Upper lobe of right lung (tissue), 1 donor: ENCODE measurements at places on chromosomes 12 and 14. TPM values are rescaled to one million over a fixed set of nuclear protein-coding genes. Genes with fewer than 3 reads are reported as not detected.

DNA sequence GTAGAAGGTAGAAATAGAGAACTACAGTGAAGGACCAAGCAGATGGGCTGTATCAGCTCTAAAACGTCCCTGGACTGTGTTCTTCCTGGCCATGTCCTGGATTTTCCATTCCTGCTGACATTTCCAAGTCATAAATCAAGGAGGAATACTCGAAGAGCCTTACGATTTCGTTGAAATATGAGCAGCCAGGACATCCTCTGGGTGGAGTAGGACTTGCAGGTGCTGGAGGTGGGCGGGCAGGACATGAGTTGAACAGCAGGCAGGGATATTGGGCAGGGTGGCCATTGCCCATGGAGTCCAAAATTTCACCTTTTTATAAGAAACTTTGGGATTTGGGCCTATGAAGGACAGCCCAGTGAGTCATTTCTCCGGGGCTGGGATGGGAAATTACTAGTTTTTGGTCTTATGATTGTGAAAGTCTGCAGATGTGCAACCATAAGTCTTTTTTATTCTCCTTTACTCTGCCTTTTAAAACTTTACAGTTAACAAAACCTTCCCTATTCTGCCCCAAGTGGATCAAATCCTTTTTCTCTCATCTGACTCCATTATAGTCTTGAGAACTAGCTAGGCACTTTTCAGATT lies 88.8 kb downstream of the TMX1 start:
- no peak for DNase-seq
- no peak overlapping the region for H3K27ac ChIP-seq
- peaks cover 16% of the 10 kb centered on the region for H3K4me1 ChIP-seq
- no peak overlapping the region for H3K4me3 ChIP-seq

DNA sequence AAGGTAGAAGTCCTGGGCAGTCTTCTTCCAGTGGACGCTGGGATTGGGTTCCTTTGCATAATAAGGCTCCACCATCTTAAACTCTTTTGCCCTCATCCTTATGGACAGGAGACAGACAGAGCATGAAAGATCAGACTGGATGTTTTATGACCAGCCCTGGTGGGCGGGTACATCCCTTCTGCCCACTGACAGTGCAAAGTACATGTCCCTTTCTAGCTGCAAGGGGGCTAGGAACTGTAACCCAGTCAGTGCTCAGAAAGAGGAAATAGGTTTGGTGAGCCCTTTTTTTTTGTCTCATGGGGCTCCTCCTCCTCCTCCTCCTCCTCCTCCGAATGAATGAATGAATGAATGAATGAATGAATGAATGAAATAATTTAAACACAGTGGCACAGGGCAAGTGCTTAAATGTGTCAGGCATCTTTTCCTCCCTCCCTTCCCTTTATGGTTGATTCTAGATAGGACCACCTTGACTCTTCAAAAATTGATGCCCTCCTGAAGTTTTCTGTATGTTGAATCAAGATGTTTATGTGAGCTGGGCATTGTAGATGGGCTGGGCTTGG lies 36.4 kb upstream of the HNF1A start:
- no peak overlapping the region for H3K27ac ChIP-seq
- H3K4me3 ChIP-seq = no peak overlapping the region
- no peak for DNase-seq
- H3K36me3 ChIP-seq = no peaks in the 10 kb centered on the region

DNA sequence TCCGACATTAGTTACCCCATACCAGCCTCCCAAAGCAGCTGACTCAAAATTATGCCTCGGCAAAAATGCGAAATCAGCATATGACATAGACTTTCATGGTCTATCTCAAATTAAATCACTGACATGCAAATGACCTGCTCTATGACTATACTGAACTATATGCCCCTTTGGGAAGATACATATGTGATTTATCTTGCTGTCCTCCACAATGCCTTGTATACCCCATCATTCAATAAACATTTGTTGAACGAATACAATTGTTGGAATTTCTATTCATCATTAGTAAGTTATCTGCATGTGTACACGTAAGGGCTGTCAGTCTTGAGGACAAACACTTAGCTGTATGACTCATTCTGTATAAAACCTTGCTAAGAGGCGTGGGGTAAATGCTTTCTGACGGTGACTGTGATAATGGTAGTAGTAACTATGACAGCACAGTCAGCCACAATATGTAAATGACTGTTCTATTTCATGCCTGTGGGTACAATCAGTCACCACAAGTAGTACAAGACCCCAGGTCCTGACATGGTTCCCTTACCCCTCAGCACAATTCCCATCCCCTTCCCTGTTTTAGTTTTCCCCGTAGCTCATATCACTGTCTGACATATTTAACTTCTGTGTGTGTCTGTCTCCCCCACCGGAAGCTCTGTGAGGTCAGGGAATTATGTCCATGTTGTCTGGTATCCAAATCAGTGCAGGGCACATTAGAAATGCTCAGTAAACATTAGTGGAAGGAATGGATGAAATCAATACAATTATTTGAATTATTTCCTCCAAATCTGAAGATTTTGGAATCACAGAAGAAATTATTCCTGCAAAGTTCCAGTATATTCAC lies 42.8 kb downstream of the STXBP6 start:
- H3K4me3 ChIP-seq = no peak overlapping the region
- H3K36me3 ChIP-seq = no peaks in the 10 kb centered on the region
- DNase-seq = no peak
- H3K4me1 ChIP-seq = peaks cover 8% of the 10 kb centered on the region

- no peaks in the 10 kb centered on the region for H3K36me3 ChIP-seq
- no peak overlapping the region for H3K27ac ChIP-seq
- DNase-seq = no peak
- H3K4me3 ChIP-seq = peak overlapping the region; percentile 42
- H3K4me1 ChIP-seq = peaks cover 13% of the 10 kb centered on the region
Measured at GRCh38 chr12:54173066-54173726, 15.6 kb downstream of the SMUG1 start.

DNA sequence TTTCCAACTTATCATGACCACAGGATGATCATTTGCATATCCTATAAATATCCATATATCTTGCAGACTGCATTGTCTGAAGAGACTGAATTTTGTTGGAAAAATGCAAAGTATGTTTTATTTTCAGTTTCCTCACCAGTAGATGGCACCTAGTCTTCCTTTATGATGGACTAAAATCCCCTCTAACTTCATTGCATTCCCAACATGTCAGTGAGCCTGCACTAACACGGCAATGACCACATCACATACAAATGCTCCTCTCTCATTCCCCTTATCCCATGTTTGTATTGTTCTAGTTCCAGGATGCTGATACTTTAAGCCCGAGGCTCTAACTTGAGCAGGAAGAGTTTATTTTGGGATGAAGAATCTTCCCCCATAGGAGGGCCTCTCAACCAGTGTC lies 24.7 kb upstream of the MYBPC1 start:
- H3K4me1 ChIP-seq = no peaks in the 10 kb centered on the region
- H3K36me3 ChIP-seq = no peaks in the 10 kb centered on the region
- H3K27ac ChIP-seq = no peak overlapping the region
- H3K4me3 ChIP-seq = no peak overlapping the region

- H3K27ac ChIP-seq = no peak overlapping the region
- no peak overlapping the region for H3K4me3 ChIP-seq
- H3K4me1 ChIP-seq = no peaks in the 10 kb centered on the region
- no peaks in the 10 kb centered on the region for H3K27me3 ChIP-seq
- no peak for DNase-seq
Measured at GRCh38 chr14:68088451-68088854, 268.9 kb downstream of the RAD51B start.

GRCh38 chr12:58502841-58503240 lies 417.5 kb downstream of the LRIG3 start:
- DNase-seq = no peak
- no peak overlapping the region for H3K27ac ChIP-seq
- H3K27me3 ChIP-seq = no peaks in the 10 kb centered on the region
- no peak overlapping the region for H3K4me3 ChIP-seq
- no peaks in the 10 kb centered on the region for H3K4me1 ChIP-seq

DNA sequence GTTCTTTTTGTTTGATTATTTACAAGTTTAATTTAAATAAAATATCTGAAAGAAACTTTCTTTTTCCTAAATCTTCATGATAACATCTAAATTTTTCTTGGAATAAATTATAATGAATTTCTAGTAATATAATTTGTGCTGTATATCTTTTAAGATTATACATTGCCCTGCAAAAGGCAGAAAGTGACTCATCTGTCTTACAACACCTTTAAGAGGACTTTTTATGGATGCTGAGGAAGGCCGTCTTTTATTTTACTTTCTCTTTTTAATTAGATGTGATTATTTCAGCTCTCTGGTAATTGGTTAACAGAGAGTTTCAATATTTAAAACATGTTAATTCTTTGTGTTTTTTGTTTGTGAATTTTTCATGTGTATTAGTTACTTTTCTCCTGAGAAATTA lies 598.4 kb downstream of the RPL10L start:
- H3K4me3 ChIP-seq = no peak overlapping the region
- H3K27me3 ChIP-seq = no peaks in the 10 kb centered on the region
- no peak overlapping the region for H3K27ac ChIP-seq
- no peaks in the 10 kb centered on the region for H3K36me3 ChIP-seq
- no peaks in the 10 kb centered on the region for H3K4me1 ChIP-seq
- DNase-seq = no peak

- no peaks in the 10 kb centered on the region for H3K36me3 ChIP-seq
- peaks cover 16% of the 10 kb centered on the region for H3K4me1 ChIP-seq
- H3K27me3 ChIP-seq = no peaks in the 10 kb centered on the region
- DNase-seq = no peak
- no peak overlapping the region for H3K27ac ChIP-seq
Measured at GRCh38 chr12:130948751-130949150, 5.0 kb upstream of the ADGRD1 start.

- H3K4me1 ChIP-seq = no peaks in the 10 kb centered on the region
- H3K27ac ChIP-seq = no peak overlapping the region
- H3K4me3 ChIP-seq = no peak overlapping the region
- DNase-seq = no peak
- H3K27me3 ChIP-seq = no peaks in the 10 kb centered on the region
Measured at GRCh38 chr14:39030209-39030608, 72.8 kb downstream of the SEC23A start.

Gene FRS2
- total RNA-seq = 31.0 TPM

Gene LUM
- 361 TPM for total RNA-seq

Gene PRB2
- not detected for total RNA-seq

Gene ITGB7
- 7.7 TPM for total RNA-seq
